Esophagus squamous epithelium (tissue), 5 donors: ENCODE measurements at places on chromosomes 12 and 14.

GRCh38 chr14:70907996-70908934 lies 1.0 kb downstream of the PCNX1 start:
- no peak for DNase-seq

GRCh38 chr14:22837114-22837749 lies 847 bp downstream of the MMP14 start:
- DNase-seq = no peak

DNA sequence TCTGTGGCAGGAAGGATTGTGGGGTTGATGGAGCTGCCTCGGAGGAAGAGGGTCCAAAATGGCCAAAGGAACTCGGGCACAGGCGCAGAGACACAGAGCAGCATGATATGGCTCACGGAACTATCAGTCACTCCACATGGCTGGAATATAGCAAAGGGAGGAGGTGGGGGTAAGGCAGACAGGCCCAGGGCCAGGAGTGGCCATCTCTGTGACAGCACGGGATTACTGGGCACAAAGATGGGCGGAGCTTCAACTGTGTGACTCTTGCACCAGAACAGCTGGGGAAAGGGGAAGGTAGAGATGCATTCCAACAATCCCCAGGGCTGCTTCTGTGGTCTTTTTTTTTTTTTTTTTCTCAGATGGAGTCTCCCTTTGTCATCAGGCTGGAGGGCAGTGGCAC lies 24.8 kb upstream of the EML1 start:
- no peak for DNase-seq

- DNase-seq = no peak
These were observed 283.0 kb upstream of the PRKD1 start for GRCh38 chr14:30210630-30211029.

- DNase-seq = no peak
These were observed 23.5 kb upstream of the PTPRB start for GRCh38 chr12:70660620-70661219.

GRCh38 chr14:51929910-51930682 lies 59.2 kb upstream of the RTRAF start:
- DNase-seq = no peak

DNA sequence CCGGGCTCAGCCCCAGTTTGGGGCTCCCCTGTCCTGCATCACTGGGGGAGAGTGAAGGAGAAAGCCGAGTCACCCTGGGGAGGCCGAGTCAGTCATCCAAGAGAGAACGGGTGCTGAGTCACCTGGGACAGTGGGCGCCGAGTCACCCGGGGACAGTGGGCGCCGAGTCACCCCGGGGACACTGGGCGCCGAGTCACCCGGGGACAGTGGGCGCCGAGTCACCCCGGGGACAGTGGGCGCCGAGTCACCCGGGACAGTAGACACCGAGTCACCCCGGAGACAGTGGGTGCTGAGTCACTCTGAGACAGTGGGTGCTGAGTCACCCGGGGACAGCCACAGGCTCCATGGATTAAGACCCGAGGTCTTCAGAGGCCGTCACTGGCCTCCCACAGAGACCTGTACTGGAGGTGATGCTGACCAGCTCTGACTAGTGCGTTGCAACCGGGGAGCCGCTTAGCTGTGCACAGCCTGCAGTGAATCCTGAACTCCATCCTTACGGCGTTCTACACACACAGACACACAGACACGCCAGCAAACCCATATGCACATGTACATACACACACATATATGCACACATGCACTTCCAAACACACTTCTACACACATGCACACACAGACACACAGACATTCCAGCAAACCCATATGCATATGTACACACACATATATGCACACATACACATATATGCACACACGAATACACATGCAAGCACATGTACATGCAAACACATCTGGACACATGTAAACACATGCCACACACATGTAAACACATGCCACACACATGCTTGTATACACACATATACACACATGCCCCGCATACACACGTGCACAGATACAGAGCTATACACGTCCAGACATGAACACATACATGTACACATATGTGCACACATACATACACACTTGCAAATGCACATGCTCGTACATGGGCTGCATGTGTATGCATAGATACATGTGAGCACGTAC lies 64.9 kb upstream of the GALNT9 start:
- DNase-seq = no peak

DNA sequence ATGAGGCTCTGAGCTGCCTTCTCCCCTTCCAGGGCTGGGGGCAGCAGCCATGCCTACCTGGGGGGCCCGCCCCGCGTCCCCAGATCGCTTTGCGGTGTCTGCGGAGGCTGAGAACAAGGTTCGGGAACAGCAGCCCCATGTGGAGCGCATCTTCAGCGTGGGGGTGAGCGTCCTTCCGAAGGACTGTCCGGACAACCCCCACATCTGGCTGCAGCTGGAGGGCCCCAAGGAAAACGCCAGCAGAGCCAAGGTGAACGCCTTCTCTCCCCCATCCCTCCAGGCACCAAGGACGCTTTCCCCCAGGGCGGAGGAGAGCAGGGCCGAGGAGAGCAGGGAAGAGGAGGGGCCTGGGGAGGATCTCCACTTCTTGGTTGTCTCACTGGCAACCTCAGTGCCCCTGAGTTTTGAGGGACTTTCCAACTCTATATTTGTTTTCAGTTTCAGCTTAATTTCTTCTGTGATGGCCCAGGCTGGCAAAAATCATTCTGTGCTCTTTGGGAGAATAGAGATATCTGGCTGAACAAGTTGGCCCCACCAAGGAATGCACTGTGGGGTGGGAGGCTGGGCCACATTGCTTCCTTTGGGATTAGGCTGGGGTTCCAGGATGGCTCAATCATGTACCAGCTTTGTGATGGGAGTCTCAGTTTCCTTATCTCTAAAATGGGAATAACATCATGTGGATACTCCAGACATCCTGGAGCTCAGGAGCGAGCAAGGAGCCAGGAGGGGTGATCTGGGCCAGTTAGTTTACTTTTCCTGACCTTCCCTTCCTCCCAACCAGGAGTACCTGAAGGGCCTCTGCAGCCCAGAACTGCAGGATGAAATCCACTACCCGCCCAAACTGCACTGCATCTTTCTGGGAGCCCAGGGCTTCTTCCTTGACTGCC lies 1.2 kb downstream of the KHNYN start:
- no peak for DNase-seq

- DNase-seq = no peak
These were observed 97.3 kb upstream of the FRMD6 start for GRCh38 chr14:51554339-51554920.

- DNase-seq = no peak
These were observed 262.6 kb upstream of the BTG1 start for GRCh38 chr12:92408072-92408900.

GRCh38 chr12:55420307-55420962 lies 5.6 kb upstream of the OR6C76 start:
- DNase-seq = no peak

- no peak for DNase-seq
These were observed 18.7 kb downstream of the RCOR1 start for GRCh38 chr14:102610968-102611811.

DNA sequence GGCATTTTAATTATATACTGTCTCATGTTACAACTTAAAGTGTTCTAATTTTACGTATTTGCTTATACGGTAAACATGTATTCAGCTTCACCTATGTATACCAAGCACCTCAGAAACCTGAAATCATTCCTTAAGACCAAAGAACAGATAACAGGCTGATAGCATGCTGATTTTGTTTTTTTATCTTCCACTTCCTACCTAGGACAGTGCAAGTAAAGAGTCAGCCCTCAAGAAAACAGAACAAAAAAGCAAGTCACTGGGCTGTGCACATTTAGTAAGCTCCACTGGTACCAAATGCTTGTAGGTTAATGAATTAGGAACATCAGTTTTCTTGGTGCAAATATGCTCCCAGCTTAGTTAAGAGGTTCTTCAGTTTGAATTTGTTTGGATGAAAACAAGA lies 611.3 kb downstream of the VRK1 start:
- DNase-seq = no peak

- no peak for DNase-seq
These were observed 52.8 kb downstream of the HMGA2 start for GRCh38 chr12:65876898-65877721.
